ENCODE measurements at places on chromosomes 1 and 21.

GRCh38 chr1:154407198-154408091, 2.3 kb downstream of the IL6R start:
- peak; percentile 62 for DNase-seq

DNA sequence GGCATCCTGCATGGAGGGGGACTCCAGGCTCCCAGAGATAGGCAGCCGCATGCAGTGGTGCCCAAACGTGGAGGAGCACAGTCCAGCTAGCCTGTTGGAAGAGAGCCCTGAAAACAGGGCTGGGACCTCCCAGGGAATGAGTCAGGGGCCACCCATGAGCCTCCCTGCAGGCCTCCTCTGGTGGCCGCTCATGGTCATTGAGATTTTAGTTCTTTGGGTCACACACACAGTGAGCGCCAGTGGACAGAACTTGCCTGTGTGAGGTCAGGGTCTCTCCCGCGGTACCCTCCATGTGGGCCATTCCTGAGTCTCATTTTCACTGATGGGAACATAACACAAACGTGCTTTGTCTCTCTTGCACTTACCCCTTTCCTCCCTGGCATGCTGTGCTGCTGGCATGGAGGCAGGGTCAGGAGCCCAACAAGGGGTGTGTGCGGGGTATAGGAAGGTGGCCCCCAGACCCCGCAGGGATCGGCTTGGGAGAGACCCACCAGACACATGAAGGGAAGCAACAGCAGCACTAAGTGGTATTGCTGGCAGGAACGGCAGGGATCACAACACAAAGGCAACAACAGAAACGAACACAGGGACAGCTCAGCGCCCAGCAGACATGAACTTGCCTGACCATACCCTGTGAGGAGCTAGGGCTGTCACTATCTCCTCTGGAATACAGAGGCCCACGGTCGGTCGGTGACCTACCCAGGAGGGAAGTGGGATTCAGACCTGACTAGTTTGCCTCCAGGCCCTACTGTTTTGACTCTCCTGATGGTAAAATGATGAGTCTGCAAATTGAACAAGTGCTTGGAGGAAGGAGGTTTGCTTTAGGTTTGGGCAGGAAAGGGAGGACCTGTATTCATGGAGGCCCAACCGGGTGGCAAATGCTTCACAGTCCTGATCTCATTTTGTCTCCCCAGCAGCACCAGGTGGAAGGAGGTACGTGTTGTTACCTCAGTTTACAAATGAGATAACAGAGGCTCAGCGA, 31.8 kb downstream of the ABCG1 start:
- no peak for DNase-seq

DNA sequence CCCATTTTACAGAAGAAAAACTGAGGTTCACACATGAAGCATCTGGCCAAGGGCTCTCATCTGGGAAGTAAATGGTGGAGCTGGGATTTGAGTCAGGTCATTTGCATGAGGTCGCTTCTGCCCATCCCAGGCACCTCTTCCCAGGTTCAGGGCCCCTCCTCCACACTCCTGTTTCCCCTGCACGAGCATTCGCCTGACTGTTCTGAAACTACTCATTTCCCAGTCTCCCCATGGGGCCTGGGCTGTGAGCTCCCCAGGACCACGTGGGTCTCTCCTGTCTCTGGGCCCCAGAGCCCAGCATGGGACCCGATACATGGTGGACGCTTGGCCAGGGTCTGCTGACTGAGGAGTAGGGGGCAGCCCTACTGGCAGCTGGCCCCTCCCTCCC, 360.8 kb downstream of the MATN1 start:
- DNase-seq = no peak

- DNase-seq = no peak
These were observed 86.1 kb downstream of the CTH start for GRCh38 chr1:70497152-70497551.

DNA sequence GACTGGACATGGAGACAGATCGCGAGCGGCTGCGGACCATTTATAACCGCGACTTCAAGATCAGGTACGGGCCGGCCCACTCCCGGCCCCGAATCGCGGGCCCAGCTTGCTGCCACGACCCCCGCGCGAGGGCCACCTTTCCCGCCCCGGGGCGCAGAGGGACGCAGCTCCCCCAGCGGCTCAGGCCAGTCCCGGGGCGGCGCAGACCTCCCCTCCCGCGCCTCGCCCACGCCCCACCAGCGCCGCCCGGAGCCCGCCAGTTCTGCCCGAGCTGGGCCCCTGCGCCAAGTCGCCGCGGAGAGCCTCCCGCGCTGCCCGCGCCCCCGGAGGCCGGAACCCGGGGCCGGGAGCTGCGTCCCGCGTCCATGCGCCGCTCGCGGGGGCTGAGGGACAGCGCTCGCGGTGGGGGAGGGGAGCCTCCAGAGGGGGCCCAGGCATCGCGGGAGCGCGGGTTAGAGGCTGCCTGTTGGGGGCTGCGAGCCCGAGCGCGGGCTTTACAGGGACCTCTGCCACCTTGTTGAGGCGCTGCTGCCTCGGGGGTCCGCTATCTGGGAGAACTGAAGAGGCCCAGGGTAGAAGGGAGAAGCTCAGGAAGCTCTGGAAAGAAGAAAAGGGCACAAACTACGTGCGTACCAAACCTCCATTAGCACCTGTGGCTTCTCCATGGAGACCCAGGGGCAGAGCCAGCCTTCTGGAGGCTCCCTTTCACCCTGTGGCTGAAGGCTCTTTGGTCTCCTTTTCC, 698 bp downstream of the MOV10 start:
- no peak for DNase-seq

- no peak for DNase-seq
These were observed 186.7 kb downstream of the PRDM16 start for GRCh38 chr1:3255680-3256079.

DNA sequence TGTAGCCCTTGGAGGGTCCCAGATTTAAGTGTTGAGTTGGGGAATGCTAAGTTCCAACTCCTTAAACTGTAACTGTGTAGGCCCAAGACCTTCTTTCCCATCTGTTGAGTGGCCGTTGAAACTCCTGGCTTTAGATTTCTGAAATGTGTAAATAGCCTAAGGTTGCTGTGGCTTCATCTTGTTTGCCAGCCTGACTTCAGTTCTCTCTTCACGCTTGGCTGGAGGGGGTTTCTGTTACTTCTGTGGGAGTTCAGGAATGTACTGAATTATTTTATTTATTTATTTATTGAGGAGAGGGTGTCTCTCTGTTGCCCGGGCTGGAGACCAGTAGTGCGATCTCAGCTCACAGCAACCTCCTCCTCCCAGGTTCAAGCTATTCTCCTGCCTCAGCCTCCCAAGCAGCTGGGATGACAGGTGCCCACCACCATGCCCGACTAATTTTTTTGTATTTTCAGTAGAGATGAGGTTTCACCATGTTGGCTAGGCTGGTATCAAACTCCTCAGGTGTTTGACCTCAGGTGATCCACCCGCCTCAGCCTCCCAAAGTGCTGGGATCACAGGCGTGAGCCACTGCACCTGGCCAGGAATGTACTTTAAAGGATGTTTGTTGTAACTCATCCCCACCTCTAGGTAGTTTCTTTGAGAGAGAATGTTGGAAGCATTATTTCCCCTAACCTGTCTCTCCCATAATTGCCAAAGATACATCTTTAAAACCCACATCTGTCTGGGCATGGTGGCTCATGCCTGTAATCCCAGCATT, 5.9 kb downstream of the TTC39A start:
- no peak for DNase-seq

Measured in HL-60 (cell line).